ENCODE measurements at places on chromosomes 7 and 10.

DNA sequence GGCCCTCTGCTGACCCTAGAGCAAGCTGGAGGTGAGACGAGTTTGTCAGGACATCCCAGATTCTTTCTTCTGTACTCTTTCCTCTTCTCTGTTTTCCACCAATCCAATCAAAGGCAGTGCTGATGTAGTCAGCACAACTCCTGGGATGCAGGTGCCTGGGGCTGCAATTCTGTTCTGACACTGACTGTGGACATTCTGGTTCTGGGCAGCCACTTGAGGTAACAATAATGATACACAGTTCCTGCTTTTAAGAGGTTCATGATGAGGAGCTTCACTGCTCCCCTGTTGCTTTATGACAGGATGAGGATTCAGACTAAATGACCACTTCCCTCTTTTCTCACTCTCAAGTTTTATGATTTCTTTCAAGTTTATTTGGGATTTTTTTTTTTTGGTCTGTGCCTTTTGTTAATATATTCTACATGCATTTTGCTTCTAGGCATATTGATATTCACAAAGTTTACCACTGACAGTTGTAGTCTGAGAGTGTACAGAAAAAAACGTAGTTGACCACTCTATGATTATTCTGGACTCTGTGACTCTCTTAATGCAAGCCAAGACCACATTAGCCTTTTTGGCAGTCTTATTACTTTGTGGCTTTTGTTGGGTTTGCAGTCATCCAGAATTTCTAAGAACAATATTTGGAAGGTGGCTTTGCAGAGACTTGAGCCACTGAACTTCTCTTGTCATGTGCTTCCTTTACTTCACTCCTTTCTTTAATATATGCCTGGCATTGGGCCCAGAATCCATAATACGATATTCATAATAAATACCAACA, 247.6 kb downstream of the AUTS2 start:
- DNase-seq, result no peak

DNA sequence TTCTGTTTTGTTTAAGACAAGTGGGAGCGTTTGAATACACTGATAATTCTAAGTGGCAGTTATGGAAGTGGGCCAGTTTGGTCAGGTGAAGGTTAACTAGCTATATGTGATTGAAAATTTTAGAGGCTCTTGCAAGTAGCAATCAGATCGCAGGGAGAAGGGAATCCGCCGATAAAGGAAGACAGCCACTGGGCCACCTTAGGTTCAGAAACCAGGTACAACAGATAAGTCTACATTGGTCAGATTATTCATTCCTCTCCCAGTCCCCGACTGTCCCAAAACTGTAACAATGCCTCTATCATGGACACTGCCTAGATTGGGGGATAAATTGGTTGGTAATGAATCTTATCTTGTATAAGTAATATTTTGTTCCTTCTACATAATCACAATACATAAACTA, 8.9 kb downstream of the ANK3 start:
- no peak for DNase-seq

- DNase-seq, result no peak
Observed at GRCh38 chr7:16606704-16607103, 38.9 kb downstream of the ANKMY2 start.

DNA sequence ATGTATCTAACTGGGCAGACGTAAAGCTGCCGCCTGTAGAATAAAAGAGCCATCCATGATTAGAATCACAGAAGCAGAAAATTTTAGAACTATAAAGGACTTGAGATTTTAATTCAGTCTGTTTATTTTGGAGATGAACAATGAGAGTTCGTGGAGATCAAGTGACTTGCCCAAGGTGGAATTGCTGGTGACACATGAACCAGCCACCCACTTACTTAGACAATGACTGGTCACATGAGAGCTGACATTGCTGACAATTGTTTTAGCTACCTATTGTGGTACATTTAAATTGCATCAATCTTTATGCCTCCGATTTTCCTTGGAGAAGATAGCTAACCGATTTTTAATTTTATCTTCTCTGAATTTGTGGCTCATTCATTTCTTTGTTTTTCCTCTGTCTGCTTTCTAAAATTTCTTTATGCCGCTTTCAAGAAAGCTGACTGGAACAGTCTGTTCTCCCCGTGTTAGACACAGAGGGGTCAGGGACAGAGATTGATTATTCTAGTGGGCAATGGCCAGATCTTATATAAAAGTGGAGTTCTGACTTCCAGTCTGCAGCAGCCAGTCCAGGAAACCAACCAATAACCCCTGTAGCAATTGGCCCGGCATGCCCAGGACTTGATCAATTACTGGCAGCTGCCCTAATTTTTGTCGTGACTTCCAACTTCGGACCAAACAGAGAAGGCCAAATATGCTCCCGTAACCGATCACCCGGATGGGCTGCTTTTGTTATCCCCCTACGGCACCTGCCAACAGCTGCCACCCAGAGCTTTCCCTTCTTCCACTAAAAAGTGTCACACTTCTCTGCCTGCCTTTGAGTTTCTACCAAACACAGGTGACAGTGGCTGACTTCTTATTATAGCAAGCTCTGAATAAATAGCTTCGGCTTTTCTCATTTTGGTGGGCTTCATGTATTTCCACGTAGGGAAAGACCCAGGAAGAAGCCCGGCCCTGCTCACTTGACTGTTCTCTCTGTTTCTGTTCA, 241.6 kb downstream of the CAMK1D start:
- DNase-seq, result no peak

- no peak for DNase-seq
Observed at GRCh38 chr7:73742338-73742752, 3.7 kb upstream of the ABHD11 start.

DNA sequence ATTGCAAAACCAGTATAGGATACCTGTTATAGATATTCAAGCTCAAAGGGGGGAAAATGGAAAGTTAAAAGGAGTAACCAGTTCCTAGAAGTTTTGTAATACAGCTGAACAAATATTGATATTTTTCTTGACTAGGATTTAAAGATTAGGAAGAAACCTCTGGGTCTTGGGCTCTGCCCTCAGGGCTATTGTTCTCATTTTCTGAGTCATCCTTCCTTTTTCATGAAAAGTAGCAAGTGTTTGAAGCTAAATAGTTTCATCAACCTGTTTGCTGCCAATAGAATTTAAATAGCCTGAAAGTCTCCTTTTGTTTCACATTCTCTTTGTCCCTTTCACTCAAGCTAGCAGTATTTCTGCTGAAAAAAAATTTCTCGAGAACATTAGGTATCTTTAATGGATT, 1061.1 kb upstream of the GHITM start:
- DNase-seq, result no peak

GRCh38 chr10:98029149-98030092, 1.0 kb downstream of the CRTAC1 start:
- DNase-seq, result no peak

DNA sequence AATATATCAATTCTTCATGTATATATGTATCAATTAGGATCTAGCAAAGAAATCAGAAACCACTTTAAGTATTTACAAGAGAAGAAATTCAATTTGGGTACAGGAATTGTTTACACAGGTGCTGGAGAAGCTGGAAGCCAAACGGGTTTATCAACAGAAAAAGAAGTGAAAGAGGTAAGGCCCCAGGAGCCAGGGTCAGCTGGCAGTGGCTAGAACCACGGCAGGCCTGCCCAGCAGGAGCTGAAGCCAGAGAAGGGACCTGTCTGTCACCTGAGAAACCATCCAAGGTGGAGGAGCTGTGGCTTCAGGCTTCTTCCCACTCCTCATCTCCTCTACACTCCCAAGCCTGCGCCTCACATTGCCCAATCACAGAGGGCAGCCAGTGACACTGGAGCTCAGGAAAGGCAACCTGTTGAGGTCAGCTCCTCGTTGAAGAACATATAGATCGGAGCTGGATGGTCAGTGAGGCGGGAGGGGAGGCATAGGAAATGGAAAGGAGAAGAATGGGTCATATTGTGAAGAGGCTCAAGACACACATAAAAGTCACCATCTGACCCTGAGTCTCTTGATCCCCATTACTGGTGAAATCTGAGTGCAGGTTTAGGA, 182.6 kb downstream of the REEP3 start:
- no peak for DNase-seq
